Bladder microvascular endothelial cell (primary cell): ENCODE measurements at places on chromosomes 5 and 9. TPM values are rescaled to one million over a fixed set of nuclear protein-coding genes. Genes with fewer than 3 reads are reported as not detected.

The ZNF883 gene
- total RNA-seq, result 0.16 and 0.50 TPM in 2 replicates

The HMCN2 gene
- total RNA-seq, result 0.19 and 0.32 TPM in 2 replicates

The CATSPER3 gene
- not detected in 2 replicates for total RNA-seq

The TUSC1 gene
- total RNA-seq, result 5.9 and 6.8 TPM in 2 replicates

The SLC23A1 gene
- total RNA-seq, result not detected in 2 replicates

The HSPA4 gene
- 55.2 and 139 TPM in 2 replicates for total RNA-seq

The COL5A1 gene
- total RNA-seq, result 7.4 and 10.8 TPM in 2 replicates

The PCDHGA7 gene
- total RNA-seq, result 0.65 and 3.3 TPM in 2 replicates

The KCNV2 gene
- total RNA-seq, result not detected in 2 replicates

The PLEKHG4B gene
- total RNA-seq, result 0.06 TPM in 1 of 2 replicates, not detected in the other

The PTGES gene
- 0.32 and 0.94 TPM in 2 replicates for total RNA-seq

The MPDZ gene
- total RNA-seq, result 63.6 and 128 TPM in 2 replicates

The PCDHGC4 gene
- 0.49 and 2.8 TPM in 2 replicates for total RNA-seq
